ENCODE measurements at places on chromosomes 1 and 21.

- DNase-seq = no peak
These were observed 52.6 kb upstream of the ETS2 start for GRCh38 chr21:38753114-38753513.

DNA sequence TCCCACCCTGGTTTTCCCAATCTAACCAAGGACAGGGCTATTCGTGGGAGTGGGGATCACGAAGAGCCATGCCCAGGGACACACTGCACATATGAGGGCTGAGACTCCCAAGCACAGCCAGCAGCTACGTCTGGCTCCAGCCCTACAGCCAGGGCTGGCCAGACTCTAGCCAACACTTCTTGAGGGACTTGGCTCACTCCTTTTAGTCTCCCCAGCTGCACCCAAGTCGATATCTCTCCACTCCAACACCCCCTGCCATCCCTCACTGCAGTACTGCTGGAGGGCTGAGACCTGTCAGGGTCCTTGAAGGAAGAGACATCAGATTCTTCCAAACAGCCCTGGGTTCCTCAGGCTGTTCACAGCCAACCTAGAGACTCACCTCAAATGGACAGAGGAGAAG, 62.6 kb downstream of the CD46 start:
- DNase-seq = no peak

DNA sequence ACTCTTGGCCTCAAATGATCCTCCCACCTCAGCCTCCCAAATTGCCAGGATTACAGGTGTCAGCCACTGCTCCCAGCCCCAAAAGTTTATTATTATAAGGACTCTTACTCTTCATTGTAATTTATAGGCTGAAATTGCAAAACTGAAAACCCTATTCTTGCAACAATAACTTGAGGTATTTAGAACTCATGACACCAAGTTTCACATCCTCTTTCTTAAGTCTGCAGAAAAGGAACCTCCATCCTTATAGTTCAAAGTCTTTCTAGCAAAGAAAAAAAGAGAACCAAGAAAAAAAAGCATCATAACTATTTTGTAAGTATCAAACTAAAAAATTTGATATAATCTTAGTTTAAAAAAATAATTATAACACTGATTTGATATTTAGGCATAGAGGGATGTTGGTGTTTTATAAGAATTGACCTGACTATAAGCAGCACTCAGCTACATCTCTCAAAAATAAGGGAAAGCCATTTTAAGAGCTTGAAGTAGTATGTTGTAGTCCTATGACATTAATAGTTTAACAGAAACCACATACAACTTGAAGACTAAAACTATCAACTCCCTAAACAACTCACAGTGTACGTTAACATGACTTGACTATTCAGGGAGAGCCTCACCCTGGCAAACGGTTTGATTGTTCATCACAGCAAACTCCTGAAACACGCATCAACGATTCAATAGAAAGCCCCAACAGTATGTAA, 122.4 kb downstream of the AKT3 start:
- no peak for DNase-seq

DNA sequence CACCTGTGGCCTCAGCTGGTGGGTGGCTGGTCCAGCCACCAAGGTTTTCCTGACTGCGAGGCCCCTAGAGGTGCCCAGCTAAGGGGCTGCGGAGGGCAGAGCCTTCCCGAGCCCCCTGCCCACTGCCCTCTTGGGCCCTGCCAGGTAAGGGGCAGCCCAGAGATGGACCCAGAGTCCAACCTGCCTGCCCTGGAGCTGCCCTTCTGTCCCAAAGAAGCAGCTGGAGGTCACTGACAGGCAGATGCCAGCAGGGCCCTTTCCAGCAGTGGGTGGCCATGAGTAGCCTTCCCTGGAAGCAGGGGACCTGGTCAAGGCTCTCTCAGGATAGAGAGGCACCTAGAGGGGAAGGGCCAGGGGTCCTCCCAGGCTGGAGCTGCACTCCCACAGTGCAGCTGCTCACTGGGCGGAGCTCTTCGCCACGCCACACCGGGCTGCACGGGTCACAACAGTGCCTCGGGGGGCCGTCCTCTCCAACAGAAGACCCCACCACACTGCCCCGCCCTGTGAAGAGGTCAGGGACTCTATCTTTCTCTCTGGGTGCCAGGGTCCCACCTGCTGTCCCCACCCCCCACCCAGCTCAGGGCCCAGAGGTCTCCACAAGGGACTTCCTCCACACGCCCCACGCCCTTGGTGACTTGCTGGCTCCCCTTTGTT, 10.9 kb upstream of the GNB1 start:
- no peak for DNase-seq

DNA sequence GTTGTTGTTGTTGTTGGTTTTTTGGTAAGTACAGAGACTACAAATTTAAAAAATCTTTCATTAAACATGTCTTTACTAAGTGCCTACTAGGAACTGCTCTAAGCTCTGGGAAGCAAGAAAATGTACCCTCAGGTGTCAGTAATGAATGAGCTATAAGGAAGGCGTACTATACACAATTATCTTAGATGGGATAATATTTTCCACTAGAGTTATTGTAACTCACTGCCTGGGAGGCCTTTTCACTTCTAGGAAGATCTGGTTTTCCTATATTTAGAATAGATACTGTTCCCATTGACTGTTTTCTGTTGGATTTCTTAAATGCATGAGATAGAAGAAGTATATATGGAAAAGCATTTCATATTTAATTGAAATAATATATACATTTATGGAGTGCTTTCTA, 19.6 kb downstream of the CLIC4 start:
- DNase-seq = no peak

DNA sequence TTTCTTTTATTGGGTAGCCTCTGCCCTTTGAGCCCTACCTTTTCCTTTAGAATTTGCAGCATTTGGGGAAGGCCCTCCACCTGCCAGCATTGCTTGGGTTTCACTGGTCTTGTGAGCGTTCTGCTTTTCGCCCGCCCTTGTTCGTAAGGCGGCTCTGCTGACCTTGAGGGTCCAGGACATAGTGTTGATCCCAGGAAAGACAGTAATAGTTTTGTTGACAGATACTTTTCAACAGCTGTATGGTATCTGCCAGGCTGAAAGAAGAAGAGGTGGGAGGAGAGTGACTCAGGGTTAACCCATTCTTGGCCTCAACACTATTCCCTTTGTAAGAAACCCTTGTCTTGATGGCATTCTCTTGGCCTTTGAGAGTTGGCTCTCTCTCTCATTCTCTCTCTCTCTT, 113.4 kb upstream of the SPAG17 start:
- DNase-seq = no peak

- DNase-seq = no peak
These were observed 6.8 kb downstream of the SLC5A9 start for GRCh38 chr1:48229317-48229716.

DNA sequence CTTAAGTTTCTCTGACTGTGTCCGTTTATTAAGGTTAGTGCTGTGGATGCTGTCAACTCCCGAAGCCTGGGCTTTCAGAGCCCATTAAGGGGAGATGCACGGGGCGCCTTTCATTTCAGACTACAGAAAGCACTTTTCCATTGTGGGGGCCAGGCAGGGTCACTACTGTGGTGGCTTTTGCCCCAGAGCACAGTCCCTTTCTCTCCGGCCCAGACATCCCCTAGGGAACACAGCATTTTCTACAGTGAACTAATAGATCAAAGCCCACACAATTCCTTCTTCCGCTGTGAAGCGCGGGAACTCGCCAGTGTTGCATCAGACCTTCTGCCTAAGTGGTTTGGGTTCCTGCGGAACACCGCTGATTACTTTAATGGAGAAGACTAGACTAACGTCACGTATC, 26.8 kb upstream of the MAP1LC3C start:
- no peak for DNase-seq

- DNase-seq = no peak
These were observed 20.4 kb upstream of the AK2 start for GRCh38 chr1:33057095-33057494.

DNA sequence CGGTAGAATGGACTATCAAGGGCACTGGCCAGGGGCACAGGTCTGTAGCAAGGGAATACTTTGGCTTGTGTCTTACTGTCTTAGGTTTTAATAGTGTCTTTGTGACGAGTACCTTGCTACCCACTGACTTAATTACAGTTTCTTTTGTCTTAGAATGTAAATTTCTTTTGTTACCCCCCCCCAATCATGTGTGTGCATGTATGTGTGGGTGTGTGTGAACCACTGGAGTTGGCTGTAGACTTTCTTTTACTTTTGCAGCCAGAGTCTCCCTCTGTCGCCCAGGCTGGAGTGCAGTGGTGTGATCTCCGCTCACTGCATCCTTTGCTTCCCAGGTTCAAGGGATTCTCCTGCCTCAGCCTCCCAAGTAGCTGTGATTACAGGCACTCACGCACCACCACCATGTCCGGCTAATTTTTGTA, 61.8 kb upstream of the CLDN14 start:
- no peak for DNase-seq

Measured in NCI-H1048 (cell line).